Islet precursor cell (in vitro differentiated cells): ENCODE measurements at places on chromosomes 4 and X.

DNA sequence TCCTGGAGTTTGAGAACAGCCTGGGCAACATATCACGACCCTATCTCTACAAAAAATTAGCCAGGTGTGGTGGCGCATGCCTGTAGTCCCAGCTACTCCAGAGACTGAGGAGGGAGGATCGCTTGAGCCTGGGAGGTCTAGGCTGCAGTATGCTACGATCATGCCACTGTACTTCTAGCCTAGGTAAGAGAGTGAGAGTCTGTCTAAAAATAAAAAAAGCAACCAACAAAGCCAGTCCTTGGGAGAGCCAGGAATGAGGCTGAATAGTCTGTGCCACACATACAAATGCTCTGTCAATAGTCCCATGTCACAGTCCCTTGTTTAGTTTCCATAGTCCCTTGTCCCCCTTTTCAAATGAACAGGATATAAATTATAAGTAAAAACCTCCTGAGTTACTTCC is 19.3 kb upstream of the PRSS48 start:
- DNase-seq: no peak

DNA sequence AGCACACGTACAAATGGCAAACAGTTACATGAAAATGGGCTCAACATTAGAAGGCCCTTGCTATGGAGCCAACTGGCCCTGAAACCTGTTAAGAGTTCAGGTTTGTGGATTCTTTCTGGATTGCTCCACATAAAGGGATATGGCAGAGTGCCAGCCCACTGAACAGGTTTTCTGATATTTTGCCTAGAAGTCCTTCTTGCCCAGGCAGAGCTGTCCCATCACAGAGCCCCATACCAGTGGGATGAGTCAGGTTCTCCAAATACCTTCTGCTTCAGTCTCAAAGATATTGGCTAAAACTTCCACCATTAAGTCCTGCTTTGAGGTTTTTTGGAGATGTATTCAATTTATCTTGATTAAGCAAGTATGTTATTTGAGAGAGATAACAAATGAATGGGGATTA is 146.8 kb upstream of the IL1RAPL2 start:
- peak; percentile 56 for DNase-seq

- no peak for DNase-seq
Measured at GRCh38 chr4:11839889-11840288, 411.2 kb upstream of the HS3ST1 start.

DNA sequence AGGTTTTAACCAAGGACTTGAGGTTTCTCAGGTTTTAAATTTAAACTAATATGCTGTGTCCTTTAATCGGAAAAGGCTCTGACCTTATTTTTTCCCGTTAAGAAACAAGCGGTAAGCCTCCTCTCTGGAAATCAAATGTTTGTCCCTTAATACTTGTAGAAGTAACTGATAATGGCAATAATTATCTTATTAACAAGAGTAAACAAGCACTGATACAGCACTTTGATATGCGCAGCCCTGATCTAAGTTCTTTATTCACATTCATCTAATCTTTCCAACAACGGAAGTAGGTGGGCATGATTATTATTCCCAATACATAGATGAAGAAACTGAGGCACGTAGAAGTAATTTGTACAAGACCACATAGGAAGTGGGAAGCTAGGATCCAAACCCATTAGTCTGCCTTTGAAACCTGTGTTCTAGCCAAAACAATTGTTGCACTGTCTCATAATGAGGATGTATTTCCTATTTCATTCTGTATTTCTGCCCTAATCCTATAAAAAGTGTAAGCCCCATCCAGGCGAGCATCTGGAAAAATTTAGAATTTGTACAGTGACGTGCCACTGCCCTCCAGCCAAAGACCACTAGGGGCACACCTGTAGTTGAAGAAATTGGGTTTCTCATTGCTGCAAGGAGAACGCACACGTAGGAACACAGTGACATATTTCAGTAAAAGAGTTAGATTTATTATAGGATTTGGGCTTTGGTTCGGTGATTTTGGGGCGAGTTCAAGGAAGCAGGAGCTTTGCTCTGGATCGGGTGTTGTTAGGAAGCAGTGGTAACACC is 606 bp downstream of the CXorf58 start:
- no peak for DNase-seq

DNA sequence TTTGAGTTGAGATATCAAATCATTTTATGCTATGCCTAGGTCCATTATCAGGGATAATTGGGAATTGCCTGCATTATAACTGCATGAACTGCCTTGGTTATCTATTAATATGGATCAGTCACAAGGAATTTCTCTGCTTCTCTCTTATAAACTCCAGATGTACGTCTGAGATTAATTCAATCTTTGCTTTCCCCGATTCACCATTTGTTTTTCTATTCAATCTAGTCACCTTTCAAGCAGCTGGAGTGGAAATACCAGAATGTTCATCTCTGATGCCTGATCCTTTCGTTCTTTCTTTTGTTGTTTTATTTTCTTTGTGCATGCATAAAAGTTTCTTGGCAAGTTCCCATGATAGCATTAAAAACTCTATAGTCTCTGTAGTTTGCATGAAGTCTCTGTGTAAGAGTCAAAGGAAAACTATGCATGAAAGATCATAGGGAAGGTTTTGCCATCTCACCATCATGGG is 22.6 kb downstream of the SYNPO2 start:
- DNase-seq: no peak

DNA sequence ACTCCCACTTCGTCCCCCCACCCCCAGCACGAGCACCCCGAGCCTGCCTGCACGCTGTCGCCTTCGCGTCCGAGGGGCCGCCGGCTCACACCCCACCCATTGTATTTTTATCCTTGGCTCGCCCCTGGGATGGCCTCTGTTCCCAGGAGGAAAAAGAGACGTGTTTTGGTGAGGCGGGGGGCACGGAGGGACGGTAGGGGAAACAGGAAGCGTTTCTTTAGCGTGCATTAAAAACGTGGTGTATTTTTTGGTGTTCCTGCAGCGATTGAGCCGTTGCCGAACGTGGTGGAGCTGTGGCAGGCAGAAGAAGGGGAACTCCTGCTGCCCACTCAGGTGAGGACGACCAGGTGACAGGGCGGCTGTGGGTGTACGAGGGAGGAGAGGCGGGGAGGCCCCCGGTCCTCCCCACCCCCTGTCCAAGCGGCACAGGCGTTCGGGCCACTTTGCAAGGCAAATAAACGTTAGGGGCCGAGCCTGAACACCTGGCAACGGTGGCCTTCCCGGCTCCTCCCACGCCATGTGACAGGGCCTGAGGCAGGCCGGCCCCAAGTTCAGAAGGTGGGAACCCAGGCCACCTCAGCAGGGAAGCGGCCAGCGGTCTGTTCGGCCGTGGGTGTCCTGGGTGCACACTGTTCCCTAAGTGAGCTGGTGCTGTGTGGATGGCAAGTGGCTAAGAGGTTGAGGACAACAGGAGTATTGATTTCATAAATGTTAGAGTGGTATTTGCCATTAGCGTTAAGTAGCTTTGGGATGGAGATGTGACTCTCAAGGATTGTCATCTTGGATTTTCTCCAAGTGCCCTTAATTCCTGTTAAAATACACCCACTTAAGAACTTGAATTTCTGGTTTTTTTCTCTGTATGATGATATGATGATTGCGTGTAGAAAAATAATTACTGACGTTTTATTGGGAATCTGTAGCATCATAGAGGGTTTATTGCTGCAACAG is 1.1 kb downstream of the TMEM131L start:
- DNase-seq: peak; percentile 79

DNA sequence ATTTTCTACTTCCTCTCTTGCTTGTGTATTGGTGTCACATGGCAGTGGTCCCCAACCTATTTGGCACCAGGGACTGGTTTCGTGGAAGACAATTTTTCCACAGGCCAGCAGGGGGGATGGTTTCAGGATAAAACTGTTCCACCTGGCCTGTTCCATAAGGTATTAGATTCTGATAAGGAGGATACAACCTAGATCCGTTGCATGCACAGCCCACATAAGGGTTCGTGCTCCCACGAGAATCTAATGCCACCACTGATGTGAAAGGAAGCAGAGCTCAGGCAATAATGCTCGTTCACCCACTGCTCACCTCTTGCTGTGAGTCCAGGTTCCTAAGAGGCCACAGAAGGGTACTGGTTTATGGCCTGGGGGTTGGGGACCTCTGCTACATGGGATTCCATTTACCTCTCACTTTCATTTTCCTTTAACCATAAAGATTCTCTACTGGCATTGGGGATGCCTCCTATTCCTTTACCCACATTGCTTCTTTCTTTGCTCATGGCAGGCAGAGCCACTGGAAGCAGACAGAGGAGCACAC is 38.1 kb downstream of the SEC31A start:
- no peak for DNase-seq

GRCh38 chrX:53093177-53093655 is 726 bp upstream of the KANTR start:
- peak; percentile 87 for DNase-seq

DNA sequence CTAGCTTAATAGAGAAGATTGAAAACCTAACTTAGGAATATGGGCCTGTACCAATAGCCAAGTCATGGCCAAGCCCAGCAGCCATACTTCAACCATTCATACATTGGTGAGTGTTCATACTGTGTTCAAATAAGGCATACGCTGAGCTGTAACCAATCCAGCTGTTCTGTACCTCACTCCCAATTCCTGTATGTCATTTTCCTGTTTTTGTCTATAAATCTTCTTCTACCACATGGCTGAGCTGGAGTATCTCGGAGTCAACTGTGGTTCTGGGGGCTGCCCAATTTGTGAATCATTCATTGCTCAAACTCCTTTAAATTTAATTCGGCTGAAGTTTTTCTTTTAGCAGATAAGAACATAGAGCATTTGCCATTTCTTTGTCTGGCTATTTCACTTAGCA is 195.3 kb upstream of the ANKRD50 start:
- DNase-seq: no peak

GRCh38 chr4:52202931-52203330 is 151.8 kb downstream of the SPATA18 start:
- DNase-seq: no peak

- no peak for DNase-seq
Measured at GRCh38 chr4:75841641-75842520, 60.4 kb downstream of the PPEF2 start.

DNA sequence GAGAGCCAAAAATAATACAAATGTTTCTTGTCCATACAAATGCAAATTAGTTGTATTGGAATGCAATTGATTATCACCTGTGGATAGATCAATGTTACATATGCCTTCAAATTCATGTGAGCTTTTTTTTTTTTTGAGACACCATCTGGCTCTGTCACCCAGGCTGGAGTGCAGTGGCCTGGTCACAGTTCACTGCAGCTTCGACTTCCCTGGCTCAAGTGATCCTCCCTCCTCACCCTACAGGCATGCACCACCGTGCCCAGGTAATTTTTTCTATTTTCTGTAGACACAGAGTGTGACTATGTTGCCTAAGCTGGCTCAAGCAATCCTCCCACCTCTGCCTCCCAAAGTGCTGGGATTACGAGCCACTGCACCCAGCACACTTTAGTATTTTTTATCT is 38.6 kb upstream of the TMEM184C start:
- DNase-seq: no peak

DNA sequence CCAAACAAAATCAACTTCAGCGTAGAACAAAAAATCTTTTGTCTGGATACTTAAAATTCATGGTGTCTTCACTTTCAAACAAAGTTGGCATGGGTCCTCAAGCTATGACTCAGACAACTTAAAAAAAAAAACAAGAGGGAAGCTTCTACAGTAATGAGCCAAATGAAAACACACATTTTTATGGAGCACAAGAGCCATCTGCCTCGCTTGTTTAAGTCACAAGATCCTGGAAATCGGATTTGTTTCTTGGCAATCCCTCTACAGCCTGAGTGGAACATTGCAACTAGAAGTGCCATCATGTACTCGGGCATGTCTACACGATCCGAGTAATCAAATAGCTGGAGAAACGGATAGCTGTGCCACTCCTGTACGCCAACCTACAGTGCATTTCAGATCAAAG is 22.6 kb downstream of the LAMP2 start:
- no peak for DNase-seq

GRCh38 chrX:44621078-44621477 is 78.4 kb upstream of the FUNDC1 start:
- no peak for DNase-seq

DNA sequence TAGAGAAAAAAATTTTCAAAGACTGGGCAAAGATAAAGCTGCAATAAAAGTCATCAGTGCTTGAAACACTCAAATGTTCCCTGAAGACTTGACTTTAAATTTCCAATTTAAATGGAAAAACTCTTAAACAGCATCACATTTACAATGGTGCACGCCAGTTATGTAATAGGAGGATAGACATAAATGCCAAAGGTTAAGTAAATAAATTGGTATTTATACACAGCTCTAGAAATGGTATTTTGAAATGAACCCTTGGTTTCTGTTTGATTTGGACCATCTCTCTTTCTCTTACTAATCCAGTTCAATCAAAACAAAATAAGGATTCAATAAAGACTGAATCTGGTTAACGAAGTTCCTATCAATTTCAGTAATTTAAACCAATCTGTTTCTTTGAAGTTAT is 272.6 kb downstream of the GPM6A start:
- no peak for DNase-seq

DNA sequence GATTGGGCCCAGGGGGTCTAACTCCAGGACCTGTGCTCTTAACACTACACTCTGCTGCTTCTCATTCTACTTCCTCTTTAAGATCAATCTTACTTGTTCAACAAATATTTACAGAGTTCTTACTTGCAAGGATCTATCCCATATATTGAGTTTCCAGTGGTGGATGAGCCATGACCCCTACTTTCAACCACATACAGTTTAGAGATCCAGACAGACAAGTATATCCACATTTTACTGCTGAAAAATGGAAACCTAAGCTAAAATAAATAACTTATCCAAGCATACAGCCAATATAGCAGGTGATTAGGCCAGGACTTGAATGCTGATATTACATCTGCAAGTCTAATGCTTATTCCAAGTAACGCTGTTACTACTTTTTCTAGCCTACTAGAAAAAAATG is 18.7 kb downstream of the TMEM150C start:
- no peak for DNase-seq

GRCh38 chr4:161186750-161187149 is 977.0 kb downstream of the FSTL5 start:
- no peak for DNase-seq

DNA sequence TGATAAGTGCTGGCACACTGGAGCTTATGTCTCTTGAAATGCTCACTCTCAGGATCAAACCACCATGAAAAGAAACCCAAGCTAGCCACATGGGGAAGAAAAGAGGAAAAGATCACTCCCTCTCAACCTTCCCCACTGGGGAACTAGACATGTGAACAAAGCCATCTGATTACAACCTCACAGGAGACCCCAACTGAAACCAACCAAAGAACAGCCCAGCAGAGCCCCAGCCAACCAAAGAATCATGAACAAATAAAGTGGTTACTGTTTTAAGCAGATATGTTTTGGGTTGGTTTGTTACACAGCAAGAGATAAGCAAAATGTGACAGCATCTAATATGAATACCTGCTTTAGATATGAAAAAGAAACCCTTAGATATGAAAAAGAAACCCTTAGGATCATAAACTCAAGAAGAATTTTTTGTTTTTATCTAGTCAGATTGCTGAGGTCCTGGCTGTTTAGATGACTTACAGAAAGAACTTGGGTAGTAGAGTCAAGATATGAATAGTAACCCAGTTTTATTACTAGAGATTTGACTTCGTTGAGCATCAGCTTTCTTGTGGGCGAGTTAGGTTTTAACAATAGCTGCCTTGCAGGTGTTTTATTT is 23.7 kb upstream of the TLR7 start:
- no peak for DNase-seq

- DNase-seq: no peak
Measured at GRCh38 chr4:22488106-22488505, 27.8 kb downstream of the ADGRA3 start.

- DNase-seq: no peak
Measured at GRCh38 chrX:6694221-6694620, 159.3 kb upstream of the VCX3A start.

GRCh38 chrX:74178536-74178935 is 125.4 kb upstream of the ZCCHC13 start:
- peak; percentile 85 for DNase-seq

- DNase-seq: no peak
Measured at GRCh38 chr4:2516635-2517034, 19.8 kb upstream of the FAM193A start.
